ENCODE measurements at places on chromosomes 11 and 22.

DNA sequence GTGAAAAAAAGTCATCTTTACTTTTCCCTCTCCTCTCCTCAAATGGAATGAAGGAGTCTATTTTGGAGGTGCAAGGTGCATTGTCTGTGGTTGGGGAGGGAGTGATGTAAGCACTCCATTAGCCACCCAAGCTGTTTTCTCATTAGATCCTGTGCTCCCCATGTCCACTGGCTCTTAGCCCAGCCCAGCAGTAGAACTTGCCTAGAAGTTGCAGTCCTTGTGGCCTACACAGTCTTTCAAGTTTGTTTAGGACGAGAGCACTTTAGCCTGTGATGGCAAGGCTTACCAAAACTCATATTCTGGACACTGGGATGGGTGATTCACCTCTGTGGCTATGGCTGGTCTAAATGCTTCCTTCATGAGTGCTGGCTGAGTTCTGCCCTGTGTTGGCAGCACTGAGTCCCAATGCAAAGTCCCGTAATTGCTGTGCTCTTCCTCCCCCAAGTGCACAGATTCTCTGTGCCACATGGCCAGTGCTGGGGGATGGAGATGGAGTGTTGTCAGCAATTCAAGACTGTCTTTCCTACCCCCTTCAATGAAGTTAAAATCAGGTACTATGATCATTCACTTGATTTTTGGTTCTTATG lies 15.8 kb downstream of the SLC22A25 start:
- no peak for DNase-seq

DNA sequence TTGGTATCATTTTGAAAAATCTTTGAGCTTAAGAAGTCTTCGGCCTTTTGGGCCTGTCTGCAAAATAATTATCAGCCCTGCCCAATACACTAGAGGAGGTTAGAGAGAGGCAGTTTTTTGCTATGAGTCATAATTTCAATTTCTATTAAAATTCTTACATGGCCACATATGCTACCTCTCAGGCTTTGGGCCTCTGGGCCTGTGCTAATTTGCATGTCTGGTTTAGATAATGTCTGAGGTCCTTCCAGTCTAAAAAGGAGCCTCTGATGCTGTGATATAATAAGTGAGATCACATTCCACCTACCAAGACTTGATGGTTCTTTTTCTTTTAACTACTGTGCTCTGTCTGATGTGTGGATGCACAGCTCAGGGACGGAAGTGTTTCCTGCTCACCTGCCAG lies 70.8 kb downstream of the KCNJ1 start:
- no peak for DNase-seq

DNA sequence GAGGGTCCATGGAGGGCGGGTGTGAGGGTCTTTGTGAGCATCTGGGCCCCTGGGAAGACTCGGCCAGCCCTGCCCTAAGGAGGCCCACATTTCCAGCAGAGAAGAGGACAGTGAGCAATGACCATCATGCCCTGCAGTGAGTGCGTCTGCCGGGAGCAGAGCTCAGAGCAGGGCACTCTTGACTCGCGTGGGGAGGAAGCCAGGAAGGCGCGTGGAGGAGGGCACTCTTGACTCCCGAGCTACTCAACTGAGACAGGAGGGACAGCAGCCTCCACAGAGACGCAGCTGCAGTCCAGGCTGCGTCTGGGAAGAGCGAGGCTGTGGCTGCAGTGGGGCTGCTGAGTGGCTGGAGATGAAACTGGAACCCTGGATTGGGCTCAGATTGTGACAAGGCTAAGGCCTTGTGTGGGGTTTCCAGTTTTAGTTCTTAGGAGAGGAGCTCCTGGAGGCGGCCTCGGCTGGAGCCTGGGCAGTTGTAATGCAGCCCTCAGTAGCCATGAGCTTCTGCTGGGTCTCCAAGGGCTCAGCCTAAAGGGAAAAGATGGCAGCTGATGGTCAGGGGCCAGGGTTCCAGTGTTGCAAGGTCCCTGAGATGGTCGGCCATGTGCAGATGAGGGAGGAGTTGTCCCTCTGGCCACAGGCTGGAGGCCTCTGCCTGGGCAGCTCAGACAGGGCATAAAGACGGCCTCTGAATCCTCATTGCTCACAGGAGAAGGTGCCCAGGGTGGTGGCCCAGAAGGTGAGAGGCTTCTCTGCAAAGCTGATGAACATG lies 264.7 kb upstream of the B3GAT1 start:
- DNase-seq = no peak

DNA sequence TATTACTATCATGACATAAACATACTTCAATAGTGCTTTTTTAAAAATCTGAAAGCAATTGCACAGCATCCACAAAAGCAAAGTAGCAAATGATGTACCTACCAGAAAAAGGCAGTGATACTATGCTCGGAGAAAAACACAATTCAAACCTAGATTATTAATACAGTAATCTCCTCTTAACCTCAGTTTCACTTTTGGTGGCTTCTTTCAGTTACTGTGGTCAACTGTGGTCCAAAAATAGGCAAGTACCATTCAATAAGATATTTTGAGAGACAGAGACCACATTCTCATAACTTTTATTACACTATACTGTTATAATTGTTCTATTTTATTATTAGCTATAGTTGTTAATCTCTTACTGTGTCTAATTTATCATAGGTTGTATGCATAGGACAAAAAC lies 20.8 kb downstream of the KCNA4 start:
- no peak for DNase-seq

- no peak for DNase-seq
Measured at GRCh38 chr11:115705200-115705599, 201.0 kb upstream of the CADM1 start.

- no peak for DNase-seq
Measured at GRCh38 chr11:61536676-61537270, 28.2 kb downstream of the LRRC10B start.

DNA sequence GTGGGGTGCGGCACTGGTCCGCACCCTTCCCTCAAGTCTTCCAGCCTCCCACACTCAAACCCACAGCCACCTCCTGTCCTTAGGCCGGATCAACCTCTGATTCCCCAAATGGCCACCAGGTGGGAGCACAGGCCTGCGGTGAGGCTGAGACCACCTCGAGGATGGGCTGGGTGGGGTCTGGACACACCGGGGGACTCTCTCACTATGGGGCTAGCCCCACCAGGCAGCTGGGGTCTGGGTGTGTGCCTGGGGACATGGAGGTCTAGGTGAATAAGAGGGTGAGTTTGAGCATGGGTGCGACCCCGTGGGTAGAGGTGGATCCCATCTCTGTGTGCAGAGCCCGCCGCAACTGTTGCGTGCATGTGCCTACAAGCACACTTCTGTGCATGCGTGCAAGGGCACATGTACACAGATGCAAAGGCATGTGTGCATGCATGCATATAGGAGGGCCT lies 32.6 kb downstream of the MYO18B start:
- DNase-seq = no peak

DNA sequence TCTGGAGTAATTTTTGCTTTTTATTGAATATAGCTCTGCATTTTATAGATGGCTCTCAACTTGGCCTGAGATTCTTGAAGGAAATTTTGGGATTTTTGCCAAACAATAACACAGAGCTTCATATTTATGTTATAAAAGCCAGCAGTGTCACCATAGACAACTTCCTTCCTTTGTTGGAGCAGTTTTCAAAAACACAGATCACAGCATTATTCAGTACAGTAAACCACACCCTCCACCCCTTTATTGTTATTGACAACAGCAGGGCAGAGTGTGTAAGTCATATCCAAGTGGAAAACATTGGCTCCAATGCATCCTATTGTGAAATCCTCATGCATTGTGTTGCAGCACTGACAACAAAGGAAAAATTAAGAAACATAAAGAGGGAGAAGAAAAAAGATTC lies 62.6 kb upstream of the PRSS23 start:
- no peak for DNase-seq

GRCh38 chr11:12675951-12676711 lies 1.9 kb downstream of the TEAD1 start:
- no peak for DNase-seq

GRCh38 chr22:41563051-41563711 lies 2.4 kb downstream of the CSDC2 start:
- no peak for DNase-seq

- peak; percentile 47 for DNase-seq
Measured at GRCh38 chr11:77147668-77148321, 19.7 kb downstream of the MYO7A start.

DNA sequence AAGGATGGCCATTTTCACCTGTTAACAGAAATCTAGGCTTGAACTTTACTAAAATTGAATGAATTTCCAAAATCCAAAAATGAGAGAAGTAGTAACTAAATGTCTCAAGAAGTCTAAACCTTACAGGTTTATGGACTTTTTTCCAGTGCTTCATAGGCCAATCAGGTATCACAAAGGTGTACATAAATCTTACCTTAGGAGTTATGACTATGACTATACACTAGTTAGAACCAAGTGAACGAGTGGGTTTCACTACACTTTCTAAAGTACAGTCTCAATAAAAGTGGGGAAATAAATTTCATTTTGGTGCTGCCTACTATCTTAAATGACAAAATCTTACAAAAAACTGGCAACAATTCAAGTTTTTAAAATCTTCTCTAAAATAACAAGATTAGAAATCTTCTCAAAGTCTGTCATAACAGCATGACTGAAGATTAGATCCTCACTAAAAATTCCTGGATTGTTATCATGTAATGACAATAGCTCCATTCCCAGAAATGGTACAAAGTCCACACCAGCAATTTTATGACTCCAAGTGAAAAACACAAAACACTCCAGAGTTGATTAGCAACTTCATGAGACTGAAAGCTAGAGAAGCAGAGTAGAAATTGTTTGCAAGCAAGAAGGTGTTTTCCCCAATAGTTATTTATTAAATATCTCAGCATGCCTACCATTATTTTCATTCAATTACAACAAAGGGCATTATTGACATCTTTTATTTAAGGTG lies 20.9 kb downstream of the SOX6 start:
- no peak for DNase-seq

- DNase-seq = no peak
Measured at GRCh38 chr11:111483431-111483830, 28.8 kb downstream of the BTG4 start.

GRCh38 chr22:20619045-20619892 lies 111.9 kb downstream of the MED15 start:
- DNase-seq = no peak

DNA sequence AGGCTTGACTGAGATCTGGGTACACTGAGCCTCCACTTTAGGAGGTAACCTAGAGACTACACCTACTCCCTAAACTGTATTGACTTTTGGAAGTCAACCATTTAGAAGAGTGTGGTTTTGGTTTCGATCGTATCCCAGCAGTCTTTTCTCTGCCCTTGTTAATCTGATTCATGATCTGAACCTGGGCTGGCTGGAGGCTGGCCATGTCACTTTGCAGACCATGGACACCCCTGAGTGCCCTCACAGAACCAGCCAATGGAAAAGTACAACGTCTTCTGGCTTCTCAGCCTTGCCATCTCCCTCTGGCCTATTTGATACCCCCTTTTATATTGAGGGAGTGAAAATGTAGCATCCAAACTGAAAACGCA lies 10.8 kb downstream of the EHF start:
- DNase-seq = no peak

- peak; percentile 26 for DNase-seq
Measured at GRCh38 chr22:38314933-38315822, 2.1 kb downstream of the CSNK1E start.

GRCh38 chr11:67252831-67253239 lies 13.4 kb upstream of the GRK2 start:
- DNase-seq = peak; percentile 49

Data from activated CD4-positive, alpha-beta memory T cell treated with anti-CD3 and anti-CD28 coated beads for 36 hours (primary cell).